Brain (organoid and tissue), 16 donors: ENCODE measurements at places on chromosomes 5 and 9.
A peak's percentile ranks its signal among the peaks of the same experiment; 100 is the strongest.

DNA sequence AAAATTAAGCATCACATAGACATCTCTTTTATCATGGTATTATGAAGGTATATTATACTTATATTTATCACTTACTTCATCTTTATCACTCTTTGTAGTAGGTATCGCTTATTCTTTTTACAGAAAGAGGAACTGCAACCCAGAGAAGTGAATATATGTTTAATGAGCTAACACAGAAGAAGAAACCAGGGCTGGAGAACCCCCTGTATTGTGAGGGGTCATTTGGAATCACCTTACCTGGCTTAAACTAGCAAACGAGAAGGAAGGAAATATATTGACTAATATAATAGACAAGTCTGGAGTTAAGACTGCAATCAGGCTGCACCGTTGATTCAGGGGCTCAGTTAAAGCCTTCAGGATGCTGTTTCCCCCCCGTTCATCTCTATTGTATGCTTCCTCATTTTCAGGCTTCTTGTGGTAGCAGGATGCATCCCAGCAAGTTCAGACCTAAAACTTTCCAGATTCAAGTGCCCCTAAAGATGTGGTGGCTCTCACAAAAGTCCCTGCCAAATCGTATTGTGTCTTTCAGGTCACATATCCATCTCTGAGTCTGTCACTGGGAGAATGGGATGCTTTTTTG, 146.4 kb downstream of the GCNT1 start:
- no peak for DNase-seq

DNA sequence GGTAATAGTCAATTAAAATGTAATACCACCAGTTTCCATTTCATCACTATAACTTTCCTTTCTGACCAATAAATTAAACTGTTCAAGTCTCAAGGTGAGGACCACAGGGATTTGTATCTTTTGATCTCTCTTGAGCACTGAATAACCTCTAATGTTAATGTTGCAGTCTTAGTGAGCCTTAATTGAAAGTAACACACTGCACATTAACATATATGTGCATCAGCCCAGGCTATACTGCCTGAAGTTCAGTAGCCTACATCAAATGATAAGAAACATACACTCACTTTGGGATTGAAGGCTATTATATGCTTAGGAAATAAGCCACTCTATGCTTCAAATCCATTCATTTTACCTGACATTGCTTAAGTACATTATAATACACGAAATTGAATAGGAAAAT, 311.0 kb upstream of the DAP start:
- no peak for DNase-seq

DNA sequence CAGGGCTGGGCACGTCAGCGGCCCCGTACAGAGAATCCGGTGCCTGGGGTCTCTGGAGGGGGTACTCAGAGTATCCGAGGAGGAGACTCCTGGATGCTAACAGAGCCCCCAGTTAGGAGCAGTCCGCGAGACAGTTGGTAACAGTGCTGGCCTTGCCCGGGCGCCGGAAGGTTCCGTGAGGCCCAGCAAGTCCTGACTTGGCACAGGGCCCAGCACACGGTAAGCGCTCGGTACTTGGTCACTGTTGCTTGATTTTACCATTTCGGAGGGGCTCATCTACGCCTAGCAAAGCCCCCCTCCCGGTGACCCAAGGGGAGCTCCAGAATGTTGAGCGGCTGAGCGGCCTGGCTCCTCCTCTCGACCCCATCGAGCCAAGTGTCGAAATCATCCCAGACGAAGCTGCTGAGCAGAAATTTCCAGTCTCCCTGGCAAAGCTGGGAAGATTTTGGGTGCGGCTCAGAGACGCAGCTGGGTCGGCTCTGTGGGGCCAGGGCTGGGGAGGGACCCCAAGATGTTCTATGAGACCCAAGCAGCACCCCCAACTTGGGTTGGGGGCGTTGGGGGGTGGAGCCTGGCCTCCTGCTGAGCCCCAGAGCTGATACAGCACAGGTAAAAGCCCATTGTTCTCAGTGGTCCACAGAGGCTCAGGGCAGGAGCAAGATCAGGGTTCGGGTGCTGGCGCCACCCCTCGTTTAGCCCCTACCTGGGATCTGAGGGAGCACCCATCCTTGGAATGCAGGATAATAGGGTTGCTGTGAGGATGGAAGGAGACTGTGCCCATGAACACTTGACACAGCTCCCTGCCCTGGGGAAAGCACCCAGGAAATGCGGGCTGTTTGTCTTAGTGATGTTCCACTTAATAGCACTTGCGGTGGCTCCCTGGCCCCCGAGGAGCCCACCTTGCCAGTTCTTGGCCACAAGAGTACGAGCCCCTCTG, 137.2 kb downstream of the C9orf50 start:
- peak; percentile 84 for DNase-seq

DNA sequence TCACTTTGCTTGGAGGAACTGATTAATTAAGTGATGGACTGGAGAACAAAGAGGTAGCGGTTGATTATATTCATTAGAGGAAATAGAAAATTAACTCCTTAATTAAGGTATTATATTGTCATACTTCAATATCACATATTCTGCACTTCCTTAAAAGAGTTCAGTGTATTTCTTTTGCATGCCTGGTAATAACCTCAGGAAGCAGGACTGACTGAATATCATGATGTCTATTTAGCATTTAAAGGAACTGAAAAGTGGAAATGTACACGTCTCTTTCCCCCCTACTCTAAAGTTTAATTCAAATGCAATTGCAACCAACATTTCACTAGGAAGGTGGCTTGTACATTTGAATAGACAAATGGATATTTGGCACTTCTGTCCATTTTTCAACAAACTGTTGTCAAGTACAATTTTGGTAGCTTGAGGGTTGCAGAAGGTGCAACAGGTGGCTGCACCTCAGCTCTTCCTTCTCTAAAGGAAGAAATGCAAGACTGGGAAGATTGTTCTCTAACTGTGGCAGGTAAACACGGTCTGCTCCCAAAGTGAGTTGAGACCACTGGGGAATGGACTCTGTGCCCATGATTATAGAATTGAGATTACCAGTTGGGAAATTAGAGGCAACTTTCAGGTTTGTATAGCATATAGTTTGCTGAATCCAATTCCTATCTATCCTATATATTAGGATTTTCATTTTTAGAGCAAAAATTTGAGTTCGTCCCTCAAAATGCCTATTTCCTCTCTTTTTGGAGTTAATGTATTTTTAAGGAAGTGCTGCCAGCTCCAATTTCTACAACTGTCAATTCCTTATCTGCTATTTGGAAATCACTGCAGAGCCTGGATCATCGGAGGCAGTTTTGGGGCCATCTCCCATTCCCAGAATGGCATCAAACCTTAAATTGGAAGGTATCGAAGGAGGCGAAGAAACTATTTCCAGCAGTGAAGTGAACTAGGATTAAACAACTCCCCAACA, 98.9 kb upstream of the TAF11L2 start:
- no peak for DNase-seq

DNA sequence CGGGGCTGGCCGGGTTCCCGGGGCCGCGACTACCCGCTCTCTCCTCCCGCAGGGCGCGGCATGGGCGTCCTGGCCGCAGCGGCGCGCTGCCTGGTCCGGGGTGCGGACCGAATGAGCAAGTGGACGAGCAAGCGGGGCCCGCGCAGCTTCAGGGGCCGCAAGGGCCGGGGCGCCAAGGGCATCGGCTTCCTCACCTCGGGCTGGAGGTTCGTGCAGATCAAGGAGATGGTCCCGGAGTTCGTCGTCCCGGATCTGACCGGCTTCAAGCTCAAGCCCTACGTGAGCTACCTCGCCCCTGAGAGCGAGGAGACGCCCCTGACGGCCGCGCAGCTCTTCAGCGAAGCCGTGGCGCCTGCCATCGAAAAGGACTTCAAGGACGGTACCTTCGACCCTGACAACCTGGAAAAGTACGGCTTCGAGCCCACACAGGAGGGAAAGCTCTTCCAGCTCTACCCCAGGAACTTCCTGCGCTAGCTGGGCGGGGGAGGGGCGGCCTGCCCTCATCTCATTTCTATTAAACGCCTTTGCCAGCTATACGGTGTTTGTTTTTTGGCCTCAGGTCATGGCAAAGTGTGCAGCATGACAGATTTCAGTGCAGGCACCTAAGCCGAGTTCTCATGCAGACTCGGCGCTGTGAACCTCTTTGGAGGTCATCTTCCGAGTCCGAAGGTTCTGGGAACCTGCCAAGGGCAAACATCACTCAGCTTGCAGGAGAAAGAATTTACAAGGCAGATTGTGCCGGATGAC, 516 bp downstream of the MRPL41 start:
- DNase-seq, result peak; percentile 28

DNA sequence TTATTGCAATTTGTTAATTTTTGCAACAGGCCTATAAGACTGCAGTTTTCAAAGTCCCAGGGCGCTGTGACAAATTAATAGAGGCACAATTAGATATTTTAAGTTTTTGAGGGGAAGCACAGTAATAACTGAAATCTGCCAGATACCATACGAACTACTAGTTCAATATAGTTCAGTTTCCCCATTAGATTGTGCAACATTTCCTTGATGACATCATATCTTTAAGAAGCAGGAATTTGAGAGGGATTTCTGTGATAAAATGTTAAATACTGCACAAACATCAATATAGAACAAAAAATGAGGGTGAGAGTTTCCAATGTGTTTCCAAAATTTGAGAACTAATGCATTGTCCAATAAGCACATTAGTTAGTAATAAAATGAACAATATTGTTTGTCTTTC, 56.7 kb upstream of the GRIN3A start:
- DNase-seq, result no peak
